ENCODE measurements at places on chromosomes 6 and 20.

DNA sequence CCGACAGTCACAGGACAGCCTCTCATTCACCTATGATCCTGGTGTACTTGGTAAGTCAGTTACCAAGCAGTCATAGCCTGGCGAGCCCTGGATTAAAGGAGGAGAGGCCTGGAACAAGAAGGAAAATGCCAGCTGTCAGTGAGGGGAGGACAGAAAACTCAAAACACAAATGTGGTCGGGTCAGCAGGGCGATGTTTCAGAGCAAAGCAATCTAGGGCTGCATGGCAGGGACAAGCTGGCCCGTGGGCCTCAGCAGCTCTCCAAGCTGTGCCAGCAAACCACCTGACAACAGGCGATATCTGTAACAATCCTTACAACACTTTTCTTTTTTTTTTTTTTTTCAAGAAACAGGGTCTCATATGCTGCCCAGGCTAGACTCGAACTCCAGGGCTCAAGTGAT, 40.3 kb downstream of the MGME1 start:
- DNase-seq: no peak

DNA sequence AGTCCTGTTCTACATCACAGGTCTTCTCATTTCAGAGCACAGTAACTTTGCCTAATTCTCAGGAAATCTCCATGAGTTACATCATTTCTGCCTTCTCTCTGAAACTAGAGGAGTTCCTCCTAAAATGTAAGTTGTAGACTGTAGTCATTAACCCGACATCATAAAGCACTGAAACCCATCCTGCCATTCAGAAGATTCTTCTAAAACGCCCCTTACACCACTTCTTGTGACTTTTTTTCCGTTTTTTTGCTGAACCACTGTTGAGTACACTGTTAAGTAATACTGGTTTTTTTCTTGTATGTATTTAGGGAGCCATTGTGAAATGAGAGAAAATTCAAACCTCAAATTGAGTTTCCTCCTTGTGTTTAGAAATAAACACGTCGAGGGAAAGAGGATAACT, 117.3 kb downstream of the MAP3K4 start:
- no peak for DNase-seq

DNA sequence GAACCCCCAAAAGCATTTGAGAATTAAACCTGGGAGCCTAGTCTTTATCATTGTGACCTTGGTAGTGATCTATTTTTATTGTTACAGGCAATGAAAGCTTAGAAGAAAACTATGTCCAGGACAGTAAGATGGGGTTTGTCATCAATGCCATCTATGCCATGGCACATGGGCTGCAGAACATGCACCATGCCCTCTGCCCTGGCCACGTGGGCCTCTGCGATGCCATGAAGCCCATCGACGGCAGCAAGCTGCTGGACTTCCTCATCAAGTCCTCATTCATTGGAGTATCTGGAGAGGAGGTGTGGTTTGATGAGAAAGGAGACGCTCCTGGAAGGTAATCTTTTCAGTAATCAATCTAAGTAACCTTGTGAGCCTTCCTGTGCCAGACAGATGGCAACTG, 191.5 kb upstream of the RAB32 start:
- no peak for DNase-seq

- DNase-seq: peak; percentile 48
Measured at GRCh38 chr6:16184129-16184528, 54.3 kb upstream of the GMPR start.

DNA sequence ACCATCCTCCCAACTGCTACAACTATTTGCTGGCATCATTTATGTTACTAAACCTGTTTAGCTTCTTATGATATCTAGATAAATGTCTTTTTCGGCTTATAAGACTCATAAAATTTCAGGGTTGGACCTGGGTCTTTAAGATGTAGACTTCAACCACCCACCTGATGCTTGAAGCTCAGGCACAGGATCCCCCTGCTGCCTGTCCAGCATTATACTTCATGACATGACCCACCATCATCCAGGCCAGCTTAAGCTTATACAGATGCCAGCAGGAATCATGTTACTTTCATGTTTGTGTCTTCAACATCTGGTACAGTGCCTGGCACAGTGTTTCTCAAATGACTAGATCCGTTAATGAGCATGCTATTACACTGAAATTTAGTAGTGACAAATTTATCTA, 47.4 kb downstream of the SLC17A5 start:
- DNase-seq: no peak

GRCh38 chr6:42545226-42545773, 18.5 kb upstream of the UBR2 start:
- no peak for DNase-seq

GRCh38 chr6:36915599-36915998, 29.8 kb downstream of the C6orf89 start:
- no peak for DNase-seq

GRCh38 chr6:168165373-168165772, 86.4 kb upstream of the FRMD1 start:
- no peak for DNase-seq

DNA sequence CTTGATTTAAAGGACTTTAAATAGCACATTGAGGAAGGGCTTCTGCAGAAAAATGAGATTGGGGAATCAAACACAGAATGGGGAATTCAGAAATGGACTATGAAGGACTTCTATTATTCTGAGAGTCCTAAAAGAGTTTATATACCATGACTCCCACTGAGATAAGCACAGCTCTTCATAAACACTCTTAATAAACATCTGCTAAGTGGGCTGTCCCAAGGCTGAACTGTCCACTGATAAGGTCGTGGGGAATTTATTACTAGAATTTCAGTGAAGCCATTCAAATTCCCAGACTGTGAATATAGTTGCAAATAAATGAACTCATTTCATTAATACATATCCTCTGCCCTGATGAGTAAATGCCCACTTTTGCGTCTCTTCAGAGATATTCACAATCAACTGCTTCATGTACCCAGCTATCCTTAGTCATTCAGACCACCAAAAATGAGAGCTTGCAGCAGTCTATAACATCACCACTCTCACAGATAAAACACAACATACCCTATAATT, 468.2 kb upstream of the RUNX2 start:
- no peak for DNase-seq

Measured in HCT116 (cell line).